ENCODE measurements at places on chromosomes 7 and 10.

DNA sequence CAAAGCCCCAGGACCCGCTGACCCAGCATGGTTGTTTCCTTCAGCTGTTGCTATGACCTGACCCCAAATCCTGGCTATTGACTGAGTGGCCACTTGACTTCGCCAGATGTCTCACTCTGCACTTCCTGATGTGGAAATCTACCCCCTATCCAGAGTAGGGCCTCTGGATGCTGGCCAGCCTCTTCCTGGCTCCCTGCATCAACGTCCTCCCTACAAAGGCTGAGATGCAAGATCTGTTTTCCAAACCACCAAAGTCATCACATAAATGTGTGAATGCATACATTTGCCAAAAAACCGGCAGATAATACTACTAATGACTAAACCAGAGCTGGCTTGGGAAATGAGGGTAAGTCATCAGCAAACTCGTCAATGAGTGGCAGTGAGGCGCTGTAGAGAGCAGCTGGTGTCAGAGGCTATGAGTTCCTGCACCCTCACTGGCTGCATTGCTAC, 70.4 kb downstream of the PYROXD2 start:
- no peak for DNase-seq
- H3K27ac ChIP-seq, result no peak overlapping the region
- H3K27me3 ChIP-seq, result no peaks in the 10 kb centered on the region

GRCh38 chr7:22168129-22168634, 188.8 kb downstream of the RAPGEF5 start:
- H3K27me3 ChIP-seq, result no peaks in the 10 kb centered on the region
- no peak overlapping the region for H3K4me3 ChIP-seq
- no peaks in the 10 kb centered on the region for H3K4me1 ChIP-seq
- no peak overlapping the region for H3K27ac ChIP-seq
- no peak for DNase-seq

GRCh38 chr7:74483402-74484336, 30.0 kb downstream of the GTF2IRD1 start:
- H3K36me3 ChIP-seq, result no peaks in the 10 kb centered on the region
- no peak overlapping the region for H3K4me3 ChIP-seq
- no peak overlapping the region for H3K27ac ChIP-seq
- H3K27me3 ChIP-seq, result no peaks in the 10 kb centered on the region
- DNase-seq, result no peak

GRCh38 chr10:44244745-44245600, 139.9 kb downstream of the CXCL12 start:
- no peaks in the 10 kb centered on the region for H3K36me3 ChIP-seq
- peak; percentile 38 for DNase-seq
- H3K4me3 ChIP-seq, result no peak overlapping the region
- no peak overlapping the region for H3K27ac ChIP-seq

DNA sequence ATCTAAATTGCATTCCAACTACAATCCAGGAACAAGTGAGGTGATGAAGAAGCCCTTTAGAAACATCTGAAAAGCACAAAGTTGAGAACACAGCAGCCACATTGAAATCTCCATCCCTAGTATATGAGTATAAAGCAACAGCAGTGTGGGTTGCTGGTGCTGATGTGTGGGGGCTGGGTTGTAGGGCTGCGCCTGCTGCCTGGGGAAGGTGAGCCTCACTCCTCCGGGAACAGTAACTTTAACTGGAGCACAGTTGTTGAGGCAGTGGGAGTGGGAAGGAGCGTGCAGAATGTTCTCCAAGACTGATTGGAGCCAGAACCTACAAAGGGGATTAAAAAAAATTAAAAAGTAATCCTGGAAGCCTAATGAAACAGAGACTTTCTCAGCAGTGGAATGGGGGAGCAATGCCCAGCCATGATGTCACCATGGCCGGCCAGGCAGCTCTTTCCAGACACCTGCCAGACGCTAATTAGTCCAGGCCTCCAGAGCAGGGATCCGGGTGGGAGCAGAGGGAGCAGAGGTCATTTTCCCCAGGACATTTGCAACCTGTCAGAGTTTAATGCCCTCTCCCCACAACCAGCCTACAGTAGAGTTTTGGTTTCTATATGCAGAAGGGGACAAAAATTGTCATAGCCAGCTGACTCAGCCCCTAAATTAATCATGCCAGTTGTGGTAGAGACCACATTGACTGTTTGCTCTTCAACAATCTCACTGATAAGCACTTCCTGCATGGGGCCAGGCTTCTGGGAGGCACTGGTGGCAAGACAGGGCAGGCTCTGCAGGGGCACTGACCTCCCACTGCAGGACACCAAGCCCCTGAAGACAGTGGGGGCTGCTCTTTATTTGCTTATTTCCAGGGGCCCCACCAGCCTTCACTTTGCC, 133.0 kb upstream of the ZNF32 start:
- H3K4me3 ChIP-seq, result no peak overlapping the region
- H3K27me3 ChIP-seq, result no peaks in the 10 kb centered on the region
- H3K27ac ChIP-seq, result no peak overlapping the region
- no peaks in the 10 kb centered on the region for H3K4me1 ChIP-seq

- H3K27me3 ChIP-seq, result no peaks in the 10 kb centered on the region
- H3K36me3 ChIP-seq, result no peaks in the 10 kb centered on the region
- H3K4me1 ChIP-seq, result no peaks in the 10 kb centered on the region
- DNase-seq, result no peak
- no peak overlapping the region for H3K4me3 ChIP-seq
- H3K27ac ChIP-seq, result no peak overlapping the region
Observed at GRCh38 chr7:144407266-144407931, 3.9 kb upstream of the NOBOX start.

- H3K27ac ChIP-seq, result no peak overlapping the region
- no peak for DNase-seq
- no peaks in the 10 kb centered on the region for H3K36me3 ChIP-seq
- H3K4me3 ChIP-seq, result no peak overlapping the region
Observed at GRCh38 chr10:110762109-110762848, 109.4 kb upstream of the PDCD4 start.

- no peaks in the 10 kb centered on the region for H3K36me3 ChIP-seq
- H3K4me3 ChIP-seq, result no peak overlapping the region
- H3K27ac ChIP-seq, result no peak overlapping the region
Observed at GRCh38 chr7:16187131-16187530, 234.2 kb downstream of the CRPPA start.

GRCh38 chr10:121282264-121282663, 316.0 kb downstream of the FGFR2 start:
- no peaks in the 10 kb centered on the region for H3K4me1 ChIP-seq
- no peak overlapping the region for H3K4me3 ChIP-seq
- H3K36me3 ChIP-seq, result no peaks in the 10 kb centered on the region
- no peak overlapping the region for H3K27ac ChIP-seq

- no peak overlapping the region for H3K4me3 ChIP-seq
- peaks cover 24% of the 10 kb centered on the region for H3K36me3 ChIP-seq
- no peaks in the 10 kb centered on the region for H3K27me3 ChIP-seq
- DNase-seq, result no peak
- no peak overlapping the region for H3K27ac ChIP-seq
- no peaks in the 10 kb centered on the region for H3K4me1 ChIP-seq
Observed at GRCh38 chr7:98930464-98930863, 52.1 kb downstream of the TRRAP start.

- no peak for DNase-seq
- H3K27me3 ChIP-seq, result no peaks in the 10 kb centered on the region
- no peak overlapping the region for H3K27ac ChIP-seq
- no peaks in the 10 kb centered on the region for H3K36me3 ChIP-seq
- H3K4me3 ChIP-seq, result no peak overlapping the region
- H3K4me1 ChIP-seq, result no peaks in the 10 kb centered on the region
Observed at GRCh38 chr7:137984181-137985041, 17.5 kb downstream of the CREB3L2 start.

- peak; percentile 93 for DNase-seq
- H3K27me3 ChIP-seq, result no peaks in the 10 kb centered on the region
- H3K4me3 ChIP-seq, result no peak overlapping the region
- H3K36me3 ChIP-seq, result no peaks in the 10 kb centered on the region
- no peaks in the 10 kb centered on the region for H3K4me1 ChIP-seq
Observed at GRCh38 chr10:60048091-60048501, 141.7 kb upstream of the CCDC6 start.

- no peaks in the 10 kb centered on the region for H3K36me3 ChIP-seq
- no peak overlapping the region for H3K27ac ChIP-seq
- no peak overlapping the region for H3K4me3 ChIP-seq
- H3K27me3 ChIP-seq, result no peaks in the 10 kb centered on the region
- no peaks in the 10 kb centered on the region for H3K4me1 ChIP-seq
Observed at GRCh38 chr7:69363136-69363535, 235.1 kb upstream of the AUTS2 start.

- H3K4me1 ChIP-seq, result no peaks in the 10 kb centered on the region
- H3K4me3 ChIP-seq, result no peak overlapping the region
Observed at GRCh38 chr10:62079885-62080559, 178.5 kb downstream of the ARID5B start.

DNA sequence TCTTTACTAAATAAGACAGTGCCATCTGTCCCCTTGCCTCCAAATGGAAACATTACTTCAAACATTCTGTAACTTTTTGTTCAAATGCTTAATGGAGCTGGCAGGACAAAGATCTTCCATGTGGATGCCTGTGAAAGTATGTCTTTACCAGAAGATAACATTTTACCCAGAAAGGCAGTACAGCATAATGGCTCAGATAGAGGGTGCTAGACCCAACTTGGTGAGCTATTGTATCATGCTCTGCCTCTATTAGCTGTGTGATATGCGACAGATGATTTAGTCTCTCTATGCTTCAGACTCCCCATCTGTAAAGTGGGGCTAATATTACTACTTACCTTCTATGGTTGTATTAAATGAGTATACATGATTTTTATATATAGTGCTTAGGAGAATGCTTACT, 8.8 kb upstream of the SMKR1 start:
- H3K4me1 ChIP-seq, result peaks cover 1% of the 10 kb centered on the region
- H3K27ac ChIP-seq, result no peak overlapping the region
- H3K4me3 ChIP-seq, result no peak overlapping the region

DNA sequence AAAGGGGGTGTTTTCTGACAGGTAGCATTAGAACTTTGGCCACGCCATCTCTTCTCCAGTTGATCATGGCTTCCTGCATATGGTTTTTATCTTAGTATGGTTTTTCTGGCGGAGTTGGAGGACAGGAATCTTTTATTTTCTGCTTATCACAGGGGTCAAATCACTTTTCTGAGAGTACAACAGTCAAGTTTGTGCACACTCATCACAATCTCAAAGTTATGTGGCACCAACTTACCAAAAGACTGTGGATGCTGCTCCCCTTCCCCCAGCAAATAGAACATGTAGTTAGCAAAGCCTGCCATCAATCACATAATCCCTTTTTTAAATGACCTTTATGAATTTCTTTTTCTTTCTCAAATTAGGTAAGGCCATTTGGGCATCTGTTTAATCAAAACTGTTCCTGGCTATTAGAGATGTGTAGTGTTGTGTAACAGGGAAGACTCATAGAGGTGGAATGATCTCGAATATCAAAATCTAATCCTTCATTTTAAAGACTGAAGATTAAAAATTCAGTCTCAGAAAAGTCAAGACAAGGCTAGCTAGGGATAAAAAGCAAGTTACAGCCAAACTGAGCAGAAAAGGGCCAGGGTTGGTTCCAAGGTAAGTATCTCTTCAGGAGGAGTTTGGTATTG, 3.8 kb upstream of the CH25H start:
- peaks cover 22% of the 10 kb centered on the region for H3K27me3 ChIP-seq
- peaks cover 2% of the 10 kb centered on the region for H3K4me1 ChIP-seq
- no peak overlapping the region for H3K4me3 ChIP-seq
- H3K36me3 ChIP-seq, result no peaks in the 10 kb centered on the region

- no peak overlapping the region for H3K27ac ChIP-seq
- DNase-seq, result peak; percentile 71
- H3K4me3 ChIP-seq, result no peak overlapping the region
- peaks cover 6% of the 10 kb centered on the region for H3K4me1 ChIP-seq
Observed at GRCh38 chr7:78465894-78466293, 667.3 kb downstream of the PHTF2 start.

DNA sequence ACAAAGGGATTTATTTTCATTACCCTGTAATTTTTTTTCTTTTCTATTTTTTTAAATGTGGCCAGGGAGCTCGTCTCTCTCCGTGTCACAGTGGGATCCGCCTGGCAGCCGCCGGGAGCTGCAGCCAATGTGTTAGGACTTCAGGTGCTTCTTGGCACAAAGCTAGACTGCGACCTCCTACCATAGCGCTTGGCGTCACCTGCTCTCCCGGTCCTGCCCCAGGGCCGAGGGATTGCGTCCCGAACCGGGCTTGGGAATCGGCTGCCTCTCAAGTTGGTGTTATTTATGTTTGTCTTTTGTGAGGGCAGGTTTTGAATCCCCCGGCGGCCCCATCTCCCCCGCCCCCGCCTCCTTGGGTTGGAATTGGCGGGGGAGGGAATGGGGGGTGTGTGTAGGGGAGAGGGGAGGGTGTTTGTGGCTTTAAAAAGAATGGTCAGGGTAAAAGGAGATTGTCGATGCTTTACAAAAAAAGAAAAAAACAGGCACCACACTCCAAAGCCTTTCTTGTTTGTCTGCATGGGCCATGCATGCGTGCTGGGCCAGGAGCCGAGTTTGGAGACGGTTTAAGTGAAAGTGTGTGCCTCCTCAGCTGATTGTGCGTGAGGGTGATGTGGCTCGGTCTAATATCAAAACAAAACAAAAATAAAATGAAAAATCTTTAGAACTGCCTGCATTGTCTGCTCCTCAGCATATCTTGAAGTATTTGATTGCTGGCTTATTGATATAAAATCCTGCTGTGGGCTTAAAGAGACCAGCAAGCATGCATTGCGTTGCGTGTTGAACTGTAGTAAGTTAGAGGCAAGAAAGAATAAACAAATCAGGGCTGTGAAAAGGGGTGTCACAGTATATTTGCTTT, 1.2 kb downstream of the PPP1R9A start:
- H3K4me3 ChIP-seq, result peak overlapping the region; percentile 44
- no peaks in the 10 kb centered on the region for H3K27me3 ChIP-seq
- DNase-seq, result peak; percentile 77
- peak overlapping the region; percentile 59 for H3K27ac ChIP-seq
- H3K36me3 ChIP-seq, result no peaks in the 10 kb centered on the region

- no peaks in the 10 kb centered on the region for H3K36me3 ChIP-seq
- H3K27me3 ChIP-seq, result no peaks in the 10 kb centered on the region
- no peak overlapping the region for H3K4me3 ChIP-seq
Observed at GRCh38 chr7:95531605-95532219, 46.0 kb downstream of the ASB4 start.

DNA sequence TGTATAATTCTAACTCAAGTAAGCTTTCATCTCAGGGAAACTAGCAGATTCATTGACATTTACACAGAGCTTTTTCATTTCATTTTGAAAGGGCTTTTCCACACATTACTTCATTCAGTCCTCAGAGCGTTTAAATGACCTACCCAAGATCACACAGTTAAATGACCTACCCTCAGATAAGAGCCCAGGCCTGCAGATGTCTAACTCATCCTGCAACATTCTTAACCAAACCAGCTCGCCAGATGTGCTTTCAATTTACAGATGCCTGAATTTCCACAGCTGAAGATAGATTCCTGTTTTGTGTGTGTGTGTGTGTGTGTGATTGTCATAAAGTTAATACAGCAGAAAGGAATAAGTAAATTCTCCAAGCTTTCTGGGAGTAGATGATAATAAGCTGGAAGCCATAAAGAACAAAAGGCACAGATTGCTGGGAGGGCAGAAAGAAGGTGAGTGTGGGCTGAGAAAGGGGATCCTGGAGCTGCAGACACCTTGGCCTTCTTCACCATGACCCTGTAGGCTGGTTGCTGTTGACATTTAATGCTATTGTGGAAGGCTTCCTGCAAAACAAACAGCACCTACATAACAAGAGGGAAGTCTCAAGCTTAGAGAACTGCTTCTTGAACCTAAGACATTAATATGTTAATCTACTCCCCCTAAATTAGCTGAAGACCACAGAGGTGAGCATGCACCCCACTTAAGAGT, 489.7 kb upstream of the CELF2 start:
- no peak overlapping the region for H3K4me3 ChIP-seq
- H3K27me3 ChIP-seq, result no peaks in the 10 kb centered on the region
- peak overlapping the region; percentile 11 for H3K27ac ChIP-seq
- H3K36me3 ChIP-seq, result no peaks in the 10 kb centered on the region
- peak; percentile 43 for DNase-seq
